ENCODE measurements at places on chromosomes 1 and 21.
A peak's percentile ranks its signal among the peaks of the same experiment; 100 is the strongest.

- DNase-seq = no peak
Observed at GRCh38 chr1:226778657-226779058, 39.6 kb upstream of the ITPKB start.

DNA sequence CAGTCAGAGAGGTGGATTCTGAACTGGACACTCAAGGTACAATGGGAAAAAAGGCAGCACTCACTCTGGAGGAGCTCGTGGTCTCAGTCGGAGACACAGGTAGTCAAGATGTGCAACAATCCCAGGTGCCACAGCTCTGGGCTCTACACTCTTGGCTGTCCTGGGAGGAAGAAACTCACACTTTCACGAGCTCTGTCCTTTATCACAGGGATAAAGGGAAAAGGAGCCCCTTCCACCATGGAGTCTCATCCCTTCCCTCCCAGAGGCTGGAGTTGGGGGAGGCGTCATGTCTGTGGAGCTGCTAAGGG is 20.3 kb downstream of the CDK18 start:
- DNase-seq = no peak

DNA sequence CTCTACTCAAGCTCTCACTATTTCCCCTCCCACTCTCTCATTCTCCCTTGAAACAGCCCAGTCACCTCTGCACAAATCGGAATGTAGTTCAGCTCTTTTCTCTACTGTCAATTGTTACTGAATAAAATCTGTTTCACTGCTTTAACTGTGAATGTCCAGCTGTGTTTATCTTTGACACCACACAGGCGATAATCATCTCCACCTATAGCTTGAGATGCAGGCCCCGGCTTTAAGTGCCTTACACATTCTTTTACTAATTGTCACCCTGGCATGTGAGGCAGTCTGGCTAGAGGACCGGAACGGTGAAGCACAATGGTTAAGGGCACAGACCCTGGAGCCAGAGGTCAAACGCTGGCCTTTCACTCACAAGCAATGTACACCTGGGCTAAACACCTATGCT is 122.8 kb upstream of the C8B start:
- no peak for DNase-seq

DNA sequence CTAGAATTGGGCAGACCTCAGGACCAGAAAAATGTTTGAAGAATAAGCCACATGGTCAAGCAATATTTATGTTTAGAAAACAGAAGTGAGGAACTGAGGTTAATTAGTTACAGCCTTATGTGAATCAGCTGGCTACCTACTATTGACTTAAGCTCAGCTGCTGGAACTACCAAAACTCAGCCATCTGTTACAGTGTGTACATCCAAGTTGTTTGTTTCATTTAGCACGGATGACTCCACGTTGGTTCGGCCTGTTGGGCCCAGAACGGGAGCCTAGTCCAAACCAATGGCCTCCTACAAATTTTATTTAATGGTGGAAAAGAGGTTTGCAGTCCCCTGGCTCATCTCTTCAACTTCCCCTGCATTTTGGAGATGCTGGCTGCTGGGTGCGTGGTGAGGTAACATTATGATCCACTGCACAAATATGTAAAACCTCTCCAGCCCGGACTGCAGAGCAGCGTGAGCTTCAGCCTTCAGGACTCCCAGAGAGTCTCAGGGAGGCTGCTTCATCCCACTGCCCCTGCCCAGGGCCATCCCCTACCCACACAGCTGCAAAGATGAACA is 143.4 kb downstream of the ZZZ3 start:
- peak; percentile 41 for DNase-seq

- DNase-seq = no peak
Observed at GRCh38 chr1:100775483-100775882, 55.9 kb downstream of the VCAM1 start.

DNA sequence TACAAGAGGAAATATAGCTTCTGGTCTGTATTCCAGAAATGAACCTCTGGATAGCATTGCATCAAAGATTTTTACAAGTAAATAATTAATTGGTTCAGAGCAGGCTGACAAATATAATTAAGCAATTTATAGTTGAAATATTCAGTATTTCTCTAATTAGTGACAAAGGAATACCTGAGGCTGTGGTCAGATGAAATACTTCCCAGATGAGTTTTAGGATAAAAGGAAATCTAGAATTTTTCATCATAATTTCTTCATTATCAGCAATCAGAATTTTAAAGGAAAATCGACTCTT is 112.8 kb downstream of the NEK7 start:
- no peak for DNase-seq

- DNase-seq = no peak
Observed at GRCh38 chr21:46390603-46391545, 66.9 kb downstream of the PCNT start.

DNA sequence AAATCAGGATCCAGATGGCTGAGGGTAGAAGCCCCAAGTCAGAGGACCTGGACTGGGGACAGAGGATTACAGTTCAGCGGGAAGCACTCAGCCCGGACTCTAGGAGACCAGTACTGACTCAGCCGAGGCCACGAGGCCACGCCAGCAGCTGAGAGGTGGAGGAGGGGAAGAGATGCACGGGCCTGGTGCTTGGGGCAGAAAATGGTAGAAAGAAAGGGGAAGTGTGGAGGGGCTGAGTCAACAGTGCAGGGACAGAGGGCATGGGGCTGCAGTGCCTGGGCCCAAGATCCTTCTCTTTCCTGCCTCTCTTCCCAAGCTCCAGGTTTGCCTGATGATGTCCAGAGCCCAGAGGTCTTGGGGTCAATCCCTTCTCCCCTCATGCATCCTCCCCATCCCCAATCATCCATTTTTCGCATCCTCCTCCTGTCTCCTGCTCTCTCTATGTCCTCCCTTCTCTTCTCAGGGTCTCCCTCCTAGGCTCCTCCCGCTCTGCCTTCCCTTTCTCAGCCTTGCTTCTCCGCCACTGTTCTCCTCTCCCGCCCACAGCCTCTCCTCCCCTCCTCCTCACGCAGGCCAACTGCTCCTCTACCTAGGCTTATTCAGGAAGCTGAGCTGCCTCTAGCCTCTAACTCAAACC is 7.7 kb downstream of the ARHGEF2 start:
- peak; percentile 94 for DNase-seq

GRCh38 chr21:41359286-41359685 is 2.5 kb upstream of the MX2 start:
- no peak for DNase-seq

- no peak for DNase-seq
Observed at GRCh38 chr1:151222130-151222529, 23.8 kb downstream of the PIP5K1A start.
